ENCODE measurements at places on chromosomes 16 and 17.

- no peak for DNase-seq
These were observed 21.4 kb downstream of the MYBBP1A start for GRCh38 chr17:4533523-4534504.

GRCh38 chr17:27968206-27968732, 74.2 kb upstream of the NLK start:
- DNase-seq: no peak

GRCh38 chr17:49676276-49676868, 1.5 kb downstream of the SPOP start:
- peak; percentile 71 for DNase-seq

GRCh38 chr17:39963829-39964228, 1.0 kb downstream of the GSDMA start:
- DNase-seq: no peak

GRCh38 chr16:74521691-74522090, 85.2 kb downstream of the GLG1 start:
- DNase-seq: no peak

GRCh38 chr17:58082341-58082869, 814 bp upstream of the DYNLL2 start:
- no peak for DNase-seq

DNA sequence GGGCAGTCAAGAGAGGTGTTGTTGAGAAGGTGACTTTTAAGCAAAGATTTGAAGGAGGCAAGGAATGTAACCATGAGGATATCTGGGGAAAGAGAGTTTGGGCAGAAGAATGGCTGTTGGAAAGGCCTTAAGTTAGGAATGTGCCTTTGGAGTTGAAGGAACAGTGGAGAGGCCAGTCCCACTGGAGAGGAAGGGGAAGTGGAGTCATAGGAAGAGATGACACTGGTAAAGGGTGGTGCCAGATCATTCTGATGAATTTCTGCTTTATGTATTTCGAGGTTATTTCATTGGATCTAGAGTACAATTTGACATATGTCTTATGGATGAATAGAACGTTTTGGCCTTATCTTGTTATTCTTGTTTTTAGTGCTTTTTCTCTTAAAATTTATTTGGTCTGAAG, 93.5 kb downstream of the WWP2 start:
- DNase-seq: no peak
